G401 (cell line): ENCODE measurements at places on chromosomes 3 and 15.

DNA sequence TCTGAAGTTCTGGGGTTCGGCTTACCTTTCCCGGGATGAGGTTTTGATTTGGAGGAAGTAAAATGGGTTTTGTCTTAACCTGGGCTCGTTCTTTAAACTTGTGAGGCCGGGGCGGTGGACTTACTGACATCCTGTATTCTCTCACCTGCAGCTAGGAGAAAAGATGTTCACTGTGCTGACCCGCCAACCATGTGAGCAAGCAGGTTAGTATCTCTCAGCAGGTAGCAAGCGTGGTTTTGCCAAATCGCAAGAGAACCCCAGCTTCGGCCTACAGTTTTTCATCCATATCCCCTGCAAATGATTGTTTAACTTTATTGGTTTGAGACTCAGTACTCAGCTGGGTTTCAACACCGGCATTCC, 891 bp downstream of the ENTPD3 start:
- peak; percentile 63 for DNase-seq

GRCh38 chr15:88695691-88696251, 57.0 kb downstream of the ISG20 start:
- DNase-seq = no peak

DNA sequence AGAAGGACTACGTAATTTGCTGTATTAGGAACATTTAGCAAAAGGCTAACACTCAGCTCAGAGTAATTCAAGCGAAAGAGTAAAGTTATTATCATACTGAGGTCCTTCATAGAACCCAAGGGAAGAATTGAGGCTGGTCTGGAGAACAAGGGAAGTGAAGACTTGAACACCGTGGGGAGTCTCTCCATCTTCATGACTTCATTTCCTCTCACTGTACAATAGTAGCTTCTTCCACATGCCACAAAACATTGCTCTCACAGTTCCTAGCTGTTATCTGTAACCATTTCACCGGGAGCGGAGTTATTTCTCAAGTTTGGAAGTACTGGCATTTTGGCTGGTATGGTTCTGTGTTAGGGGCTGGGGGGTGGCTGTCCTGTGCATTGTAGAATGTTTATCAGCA, 69.7 kb downstream of the MAGI1 start:
- DNase-seq = no peak

DNA sequence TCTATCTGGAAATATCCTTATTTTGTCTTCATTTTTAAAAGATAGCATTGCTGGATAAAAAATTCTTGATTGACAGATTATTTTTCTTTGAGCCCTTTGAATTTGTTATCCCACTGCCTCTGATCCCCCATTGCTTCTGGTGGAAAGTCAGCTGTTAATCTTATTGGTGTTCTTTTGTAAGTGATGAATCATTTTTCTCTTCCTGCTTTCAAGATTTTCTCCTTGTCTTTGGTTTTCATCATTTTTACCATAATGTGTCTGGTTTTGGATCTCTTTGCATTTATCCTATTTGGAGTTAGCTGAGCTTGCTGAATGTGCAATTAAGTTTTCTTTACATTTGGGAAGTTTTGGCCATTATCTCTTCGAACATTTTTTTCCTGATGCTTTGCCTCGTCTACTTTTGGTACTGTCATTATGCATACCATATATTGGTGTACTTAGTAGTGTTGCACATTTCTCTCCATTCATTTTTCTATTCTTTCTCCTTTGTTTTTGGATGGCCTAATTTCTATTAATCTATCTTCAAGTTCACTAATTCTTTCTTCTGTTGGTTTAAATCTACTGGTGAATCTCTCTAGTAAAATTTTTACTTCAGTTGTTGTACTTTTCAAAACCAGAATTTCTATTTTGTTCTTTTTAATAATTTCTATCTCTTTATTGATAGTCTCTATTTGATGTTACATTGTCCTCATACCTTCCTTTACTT, 440.0 kb upstream of the PROK2 start:
- no peak for DNase-seq

- DNase-seq = no peak
Observed at GRCh38 chr3:12840591-12841148, 695 bp downstream of the RPL32 start.

GRCh38 chr3:31960793-31961431, 20.1 kb downstream of the OSBPL10 start:
- DNase-seq = no peak

GRCh38 chr15:42729409-42729808, 7.5 kb downstream of the CDAN1 start:
- DNase-seq = no peak

DNA sequence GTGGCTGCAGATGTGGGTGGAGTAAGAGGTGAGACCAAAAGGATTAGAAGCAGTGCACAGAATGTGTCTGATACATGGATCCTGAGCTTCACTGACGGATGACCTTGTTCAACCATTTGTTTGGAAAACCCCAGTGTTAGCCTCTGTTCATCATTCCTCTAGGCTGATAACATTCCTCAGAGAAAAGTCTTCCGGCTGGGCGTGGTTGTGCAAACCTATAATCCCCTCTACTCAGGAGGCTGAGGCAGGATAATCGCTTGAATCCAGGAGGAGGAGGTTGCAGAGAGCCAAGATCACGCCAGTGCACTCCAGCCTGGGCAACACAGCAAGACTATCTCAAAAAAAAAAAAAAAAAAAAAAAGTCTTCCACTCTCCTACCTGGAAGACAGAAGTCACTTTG, 23.1 kb upstream of the CHD2 start:
- DNase-seq = no peak

DNA sequence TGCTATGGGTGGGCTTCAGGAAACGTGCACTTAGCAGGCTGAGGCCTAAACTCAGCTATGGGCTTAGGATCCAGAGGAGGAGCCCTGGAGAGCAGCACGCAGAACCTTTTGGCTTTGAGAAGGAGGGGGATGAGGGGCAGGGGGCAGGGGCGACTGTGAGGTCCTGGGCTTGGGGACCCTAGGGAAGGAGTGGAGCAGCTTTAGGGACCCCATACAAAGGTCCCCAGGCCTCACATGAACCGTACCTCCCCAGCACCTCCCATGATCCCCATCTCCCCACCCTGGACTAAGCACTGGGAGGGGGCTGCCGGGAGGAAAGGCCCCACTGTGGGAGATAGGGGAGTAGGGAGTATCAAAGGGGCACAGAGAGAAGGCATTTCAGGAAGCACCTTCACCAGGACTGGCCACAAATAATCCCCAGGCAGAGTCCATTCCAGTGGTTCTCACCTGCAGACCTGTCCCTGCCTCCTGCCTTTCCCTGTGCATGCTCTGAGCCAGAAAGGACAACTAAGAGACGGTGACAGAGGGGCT, 62.0 kb upstream of the KLF13 start:
- no peak for DNase-seq

DNA sequence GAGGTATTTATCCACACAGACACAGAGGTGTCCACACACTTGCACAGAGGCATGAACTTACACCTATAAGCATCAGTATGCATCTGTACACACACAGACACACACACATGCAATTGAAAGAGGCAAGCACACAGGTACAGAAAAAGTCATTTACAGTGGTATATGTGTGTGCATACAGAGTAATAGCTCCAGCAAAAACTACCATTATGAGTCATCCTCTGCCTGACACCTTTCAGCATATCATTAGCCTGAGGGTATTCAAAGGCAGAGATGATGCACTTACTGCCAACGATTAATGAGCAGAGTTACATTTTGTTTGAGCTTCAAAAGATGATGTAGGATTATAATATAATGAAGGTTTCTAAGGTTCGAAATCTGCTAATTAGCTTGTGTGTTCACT, 100.3 kb upstream of the TPRG1 start:
- no peak for DNase-seq

- peak; percentile 13 for DNase-seq
Observed at GRCh38 chr3:56806407-56806806, 4.7 kb upstream of the ARHGEF3 start.

DNA sequence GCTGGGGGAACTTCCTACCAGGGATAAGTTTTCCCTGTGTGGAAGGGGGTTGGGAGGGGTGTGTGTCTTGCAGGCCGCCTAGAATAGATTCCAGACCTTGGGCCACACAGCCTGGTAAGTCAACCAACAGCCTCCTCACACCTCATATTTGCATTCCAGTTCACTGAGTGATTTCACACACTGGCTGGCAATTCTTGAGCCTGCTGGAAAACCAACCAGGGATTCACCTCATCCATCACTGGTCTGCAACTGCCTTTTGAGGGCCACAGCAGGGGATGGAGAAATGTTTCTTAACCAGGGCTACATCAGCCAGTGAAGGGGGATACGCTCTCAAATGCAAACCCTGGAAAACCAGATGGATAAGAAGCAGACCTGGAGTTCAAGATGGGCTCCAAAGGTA, 2.0 kb downstream of the FSTL1 start:
- no peak for DNase-seq

- DNase-seq = no peak
Observed at GRCh38 chr3:129890125-129890524, 3.4 kb downstream of the TMCC1 start.

GRCh38 chr15:45249125-45249780, 2.8 kb upstream of the SLC28A2 start:
- DNase-seq = no peak

GRCh38 chr3:125211523-125212090, 941 bp downstream of the SLC12A8 start:
- DNase-seq = no peak

- no peak for DNase-seq
Observed at GRCh38 chr3:23867400-23867799, 49.4 kb downstream of the NKIRAS1 start.

DNA sequence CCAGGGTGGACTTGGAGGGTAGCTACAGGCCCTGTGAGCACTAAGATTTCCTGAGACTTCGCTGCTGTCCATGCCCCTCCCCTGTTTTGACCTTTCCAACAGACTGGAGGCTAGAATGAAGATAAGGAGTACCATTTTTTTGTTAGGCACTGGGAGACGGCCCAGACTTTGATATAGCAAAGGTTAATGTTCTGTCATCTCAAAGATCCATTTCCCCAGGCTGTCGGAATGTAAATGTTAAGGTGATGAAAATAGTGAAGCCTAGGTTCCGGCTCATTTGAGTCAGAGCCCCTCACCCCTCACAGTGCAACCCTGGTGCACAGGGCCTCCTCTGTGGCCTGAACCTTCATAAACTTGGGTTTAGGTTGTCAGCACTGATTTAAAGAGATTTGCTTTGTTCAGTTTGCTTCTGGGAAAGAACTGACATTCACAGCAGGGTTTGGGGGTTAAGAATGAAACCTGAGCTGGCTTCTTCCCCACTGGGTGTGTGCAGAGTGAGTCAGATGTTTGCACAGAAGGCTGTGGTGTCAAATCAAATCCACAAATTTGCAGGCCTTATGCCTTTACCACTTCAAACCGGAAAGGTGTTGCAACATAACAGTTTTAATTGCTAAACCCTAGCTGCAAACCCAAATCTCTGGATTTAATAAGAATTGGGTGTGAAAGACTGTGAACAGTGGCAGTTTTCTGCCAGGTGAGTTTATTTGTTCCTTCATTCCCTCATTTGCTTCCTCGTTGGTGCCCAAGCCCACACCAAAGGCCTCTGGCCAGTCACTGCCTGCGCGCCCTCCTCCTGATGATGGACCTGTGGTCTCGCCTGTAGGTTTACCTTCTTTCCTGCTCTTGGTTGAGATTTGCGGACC, 20.6 kb upstream of the KCTD6 start:
- DNase-seq = peak; percentile 16

- DNase-seq = no peak
Observed at GRCh38 chr3:121542924-121543323, 2.9 kb downstream of the POLQ start.

DNA sequence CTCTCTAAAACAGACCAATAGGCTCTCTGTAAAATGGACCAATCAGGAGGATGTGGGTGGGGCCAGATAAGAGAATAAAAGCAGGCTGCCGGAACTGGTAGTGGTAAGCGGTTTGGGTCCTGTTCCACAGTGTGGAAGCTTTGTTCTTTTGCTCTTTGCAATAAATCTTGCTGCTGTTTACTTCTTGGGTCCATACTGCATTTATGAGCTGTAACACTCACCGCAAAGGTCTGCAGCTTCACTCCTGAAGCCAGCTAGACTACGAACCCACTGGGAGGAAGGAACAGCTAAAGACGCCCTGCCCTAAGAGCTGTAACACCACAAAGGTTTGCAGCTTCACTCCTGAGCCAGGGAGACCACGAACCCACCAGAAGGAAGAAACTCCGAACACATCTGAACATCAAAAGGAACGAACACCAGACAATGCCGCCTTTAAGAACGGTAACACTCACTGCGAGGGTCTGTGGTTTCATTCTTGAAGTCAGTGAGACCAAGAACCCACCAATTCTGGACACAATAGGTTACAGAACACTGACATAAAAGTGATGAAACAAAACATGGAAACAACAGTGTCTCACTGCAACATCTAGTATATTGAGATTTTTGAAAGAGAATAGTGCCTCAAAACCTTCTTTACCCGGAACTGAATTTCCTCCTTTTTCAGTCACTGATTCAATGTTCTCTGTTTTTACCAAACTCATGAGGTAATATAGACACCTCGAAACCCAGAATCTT, 28.8 kb upstream of the PLSCR2 start:
- no peak for DNase-seq

DNA sequence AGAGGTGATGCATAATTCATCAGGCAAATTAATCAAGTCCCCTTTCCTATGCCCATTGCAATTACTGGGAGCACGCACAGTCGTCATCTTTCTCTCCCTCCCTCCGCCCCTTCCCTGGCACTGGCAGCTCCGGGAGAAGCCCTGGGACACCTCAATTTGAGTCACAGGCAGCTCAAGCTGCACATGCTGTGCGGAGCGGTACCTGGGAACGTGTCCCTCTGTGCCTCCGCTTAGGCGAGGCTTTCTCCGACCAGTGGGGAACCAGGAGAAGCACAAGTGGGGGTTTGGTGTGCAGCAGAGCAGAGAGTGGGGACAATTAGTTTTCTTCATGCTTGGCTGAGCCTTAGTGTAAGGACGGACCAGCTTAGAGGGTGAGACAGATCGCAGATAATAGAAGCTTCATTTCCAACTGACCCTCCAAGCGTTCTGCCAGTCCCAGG, 88.3 kb downstream of the SOX14 start:
- DNase-seq = no peak

GRCh38 chr3:177441813-177442646, 244.7 kb upstream of the TBL1XR1 start:
- peak; percentile 67 for DNase-seq
